ENCODE measurements at places on chromosomes 5 and 9. TPM values are rescaled to one million over a fixed set of nuclear protein-coding genes. Genes with fewer than 3 reads are reported as not detected.

GRCh38 chr5:36705055-36705454 lies 98.6 kb downstream of the SLC1A3 start:
- DNase-seq, result no peak

DENND1A gene
- total RNA-seq, result 20.6 TPM

DNA sequence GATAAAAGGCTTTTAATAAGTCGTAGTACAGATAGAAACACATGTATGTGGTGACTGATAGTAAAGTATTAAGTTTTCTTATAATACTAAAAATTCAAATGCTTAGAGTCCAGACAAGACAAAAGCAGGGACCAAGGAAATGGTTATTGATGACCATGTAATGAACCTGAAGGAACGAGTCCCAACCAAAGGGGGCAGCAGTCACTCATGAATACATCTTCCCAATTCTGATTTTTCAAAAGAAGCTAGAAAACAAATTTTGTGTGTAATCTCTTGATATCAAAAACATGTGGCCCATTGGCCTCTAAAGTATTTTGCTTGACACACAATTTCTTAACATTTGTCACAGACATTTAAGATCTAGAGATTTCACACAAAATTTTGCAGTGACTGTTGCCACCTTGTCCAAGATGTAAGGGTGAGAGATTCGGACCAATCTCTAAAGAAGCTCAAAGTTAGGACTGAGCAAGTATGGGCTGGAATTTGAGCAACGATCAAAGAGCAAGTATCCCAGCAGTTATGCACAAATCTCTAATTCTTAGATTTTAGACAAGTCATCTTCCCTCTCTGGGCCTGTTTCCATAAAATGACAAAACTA lies 66.8 kb downstream of the ARL15 start:
- DNase-seq, result no peak

GRCh38 chr9:128526720-128527119 lies 22.2 kb downstream of the GLE1 start:
- no peak for DNase-seq

DNA sequence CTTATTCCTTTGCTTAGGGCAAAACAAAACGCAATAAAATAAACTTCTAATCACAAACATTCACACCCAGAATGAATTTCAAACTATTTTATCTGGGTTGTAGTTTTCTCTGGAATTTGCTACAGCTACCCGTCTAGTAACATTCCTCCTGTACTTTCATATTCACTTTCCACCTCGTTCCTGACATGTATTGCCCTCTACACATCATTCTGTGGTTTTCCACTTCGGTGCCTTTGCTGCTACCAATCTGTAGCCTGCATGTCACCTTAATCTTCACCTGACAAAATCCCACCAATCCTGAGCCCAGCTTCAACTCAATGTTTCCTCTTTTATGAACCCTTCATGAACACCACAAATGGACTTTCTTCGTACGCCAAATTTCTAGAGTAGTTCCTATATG lies 694.1 kb upstream of the C9orf72 start:
- no peak for DNase-seq

QRFP gene
- not detected for total RNA-seq

- no peak for DNase-seq
Measured at GRCh38 chr5:59090323-59090722, 507.4 kb downstream of the RAB3C start.

GRCh38 chr9:8262625-8263622 lies 463.3 kb upstream of the DMAC1 start:
- DNase-seq, result no peak

DNA sequence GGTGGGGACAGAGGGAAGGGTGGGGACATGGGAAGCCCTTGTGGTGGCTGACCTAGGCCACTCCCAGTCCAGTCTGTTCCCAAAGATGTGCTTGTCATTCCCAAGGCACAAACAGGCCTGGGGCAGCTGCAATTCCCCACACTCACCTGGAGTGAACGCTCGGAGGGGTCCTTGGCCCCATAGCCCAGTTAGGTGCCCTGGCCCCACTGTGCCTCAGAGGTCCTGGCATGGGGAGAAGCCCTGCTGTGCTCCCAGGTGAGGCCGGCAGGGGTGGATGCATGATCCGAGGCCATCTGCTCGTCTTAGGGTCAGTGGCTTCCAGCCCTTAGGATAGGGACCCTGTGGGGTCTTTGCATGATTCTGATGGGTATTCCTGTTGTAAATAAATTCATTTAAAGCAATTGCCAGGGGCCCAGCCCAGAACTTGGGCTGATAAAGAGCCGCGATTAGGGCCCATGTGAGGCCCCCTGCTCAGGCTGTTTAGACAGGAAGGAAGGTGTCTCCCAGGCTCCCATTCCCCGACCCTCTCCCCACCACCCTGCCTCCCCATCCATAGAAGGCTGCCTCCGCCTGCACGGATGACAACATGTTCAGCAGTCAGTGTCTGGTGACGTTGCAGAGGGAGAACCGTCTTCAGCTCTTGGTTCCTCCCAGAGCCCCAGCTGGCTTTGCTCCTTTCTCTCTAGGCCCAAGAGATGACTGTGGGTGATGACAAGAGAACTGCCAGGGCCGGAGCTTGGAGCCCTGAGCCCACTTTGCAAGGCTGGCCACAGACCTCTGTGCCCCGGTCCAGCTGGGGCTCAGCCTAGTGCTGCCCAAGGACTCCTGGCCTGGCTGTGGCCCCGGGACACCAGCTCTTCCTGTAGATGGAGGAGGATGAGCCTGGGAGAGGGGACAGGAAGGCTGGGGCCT lies 28.4 kb upstream of the IRX4 start:
- no peak for DNase-seq

- no peak for DNase-seq
Measured at GRCh38 chr9:109499093-109499630, 1.1 kb upstream of the PTPN3 start.

DNA sequence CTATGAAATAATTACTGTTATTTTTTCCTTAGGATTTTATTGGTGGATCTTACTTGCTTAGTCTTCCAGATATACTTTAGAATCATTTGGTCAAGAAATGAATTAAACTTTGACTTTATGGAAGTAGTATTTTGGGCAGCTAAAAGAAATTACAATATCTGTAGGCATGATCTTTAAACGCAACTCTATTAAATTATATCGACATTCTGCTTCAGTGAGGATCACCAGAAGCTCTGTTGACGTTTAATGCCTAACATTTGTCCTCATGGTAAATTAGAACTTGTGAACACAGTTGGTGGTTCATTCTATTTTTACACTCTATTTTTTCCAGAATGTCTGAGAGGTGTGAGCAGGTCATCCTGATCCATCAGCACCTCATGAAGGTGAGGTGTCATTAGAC lies 211.6 kb downstream of the TMEM167A start:
- DNase-seq, result no peak

- DNase-seq, result no peak
Measured at GRCh38 chr9:115291841-115292240, 173.9 kb upstream of the TNC start.

- DNase-seq, result no peak
Measured at GRCh38 chr5:73471654-73472053, 23.1 kb upstream of the FOXD1 start.

C5orf34 gene
- total RNA-seq, result 1.1 TPM

DNA sequence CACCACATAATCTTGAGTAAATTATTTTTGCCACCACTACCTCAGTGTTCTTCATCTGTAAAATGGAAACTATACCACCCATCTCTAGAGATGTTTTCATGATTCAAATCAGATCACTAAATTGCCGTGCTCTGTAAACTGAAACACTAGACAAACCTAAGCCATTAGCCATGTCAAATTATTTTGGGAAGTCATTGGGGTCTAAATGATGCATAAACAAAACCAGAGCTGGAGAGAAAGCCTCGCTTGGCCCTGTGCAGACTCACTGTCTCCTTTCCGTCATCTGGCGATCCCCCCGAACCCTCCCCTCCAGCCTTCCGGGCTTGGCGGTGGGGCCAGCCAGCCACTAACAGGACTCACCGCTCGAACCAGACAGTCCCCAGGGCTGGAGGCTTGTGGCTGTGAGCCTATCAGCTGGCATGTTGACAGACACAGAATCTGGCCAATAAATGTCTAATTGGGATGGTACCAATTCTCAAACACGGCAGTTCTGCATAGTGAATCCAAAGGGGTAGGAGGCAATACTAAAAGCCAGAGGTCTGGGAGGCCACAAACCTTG lies 256.5 kb downstream of the SEC61B start:
- no peak for DNase-seq

- no peak for DNase-seq
Measured at GRCh38 chr5:8522646-8523045, 653.7 kb downstream of the MTRR start.

GABRA1 gene
- not detected for total RNA-seq

DNA sequence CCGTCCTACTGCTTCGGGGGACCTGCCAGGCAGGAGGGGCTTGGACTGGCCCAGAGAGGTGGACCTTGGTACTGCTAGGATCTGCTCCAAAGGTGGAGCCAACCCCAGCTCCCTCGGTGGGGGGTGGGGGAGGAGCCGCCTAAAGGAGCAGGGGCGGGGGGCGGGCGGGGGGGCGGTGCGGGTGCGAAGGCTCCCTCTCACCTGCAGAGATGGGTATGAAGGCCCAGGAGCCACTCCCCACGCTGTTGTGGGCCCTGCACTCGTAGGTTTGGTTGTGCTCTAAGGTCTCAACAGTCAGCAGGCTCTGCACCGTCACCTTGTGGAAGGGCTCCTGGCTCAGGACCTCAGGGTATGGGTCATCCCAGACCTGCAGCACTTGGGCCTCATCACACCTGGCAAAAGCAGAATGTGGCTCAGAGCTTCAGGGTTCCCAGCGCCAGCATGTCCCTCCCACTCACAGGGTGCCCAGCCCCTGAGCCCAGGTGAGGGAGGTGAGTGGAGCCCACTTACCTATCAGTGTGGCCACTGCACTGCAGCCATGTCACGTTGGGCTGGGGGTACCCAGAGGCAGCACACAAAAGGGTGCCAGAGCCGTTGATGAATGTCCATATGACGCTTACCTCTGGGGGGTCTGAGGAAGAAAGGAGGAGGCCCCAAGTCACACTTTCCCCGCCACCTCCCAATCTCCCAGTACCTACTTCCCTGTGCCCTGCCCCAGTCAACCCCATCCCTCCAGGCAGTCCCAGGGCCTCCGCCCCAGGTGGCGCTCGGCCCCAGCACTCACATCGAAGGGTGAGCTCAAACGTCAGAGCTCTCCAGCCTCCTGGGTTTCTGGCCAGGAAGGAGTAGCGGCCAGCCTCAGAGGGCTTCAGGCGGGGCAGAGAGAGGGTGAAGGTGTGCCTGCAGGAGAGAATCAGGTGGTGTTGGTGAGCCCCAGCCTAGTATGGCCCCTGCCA lies 16.4 kb downstream of the CSF1R start:
- no peak for DNase-seq

DNA sequence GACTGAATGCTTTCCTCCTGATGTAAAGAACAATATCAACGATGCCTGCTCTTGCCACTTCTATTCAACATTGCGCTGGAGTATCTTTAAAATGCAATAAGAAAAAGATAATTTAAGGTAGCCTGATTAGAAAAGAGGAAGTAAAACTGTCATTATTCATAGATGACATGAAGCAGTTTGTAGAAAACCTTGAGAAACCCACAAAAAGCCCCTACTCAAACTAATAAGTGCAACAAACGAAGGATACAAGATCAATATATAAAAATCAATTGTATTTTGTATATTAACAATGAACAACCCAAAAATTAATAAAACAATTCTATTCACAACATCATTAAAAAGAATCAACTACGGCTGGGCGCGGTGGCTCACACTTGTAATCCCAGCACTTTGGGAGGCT lies 76.4 kb upstream of the CKMT2 start:
- DNase-seq, result no peak

DNA sequence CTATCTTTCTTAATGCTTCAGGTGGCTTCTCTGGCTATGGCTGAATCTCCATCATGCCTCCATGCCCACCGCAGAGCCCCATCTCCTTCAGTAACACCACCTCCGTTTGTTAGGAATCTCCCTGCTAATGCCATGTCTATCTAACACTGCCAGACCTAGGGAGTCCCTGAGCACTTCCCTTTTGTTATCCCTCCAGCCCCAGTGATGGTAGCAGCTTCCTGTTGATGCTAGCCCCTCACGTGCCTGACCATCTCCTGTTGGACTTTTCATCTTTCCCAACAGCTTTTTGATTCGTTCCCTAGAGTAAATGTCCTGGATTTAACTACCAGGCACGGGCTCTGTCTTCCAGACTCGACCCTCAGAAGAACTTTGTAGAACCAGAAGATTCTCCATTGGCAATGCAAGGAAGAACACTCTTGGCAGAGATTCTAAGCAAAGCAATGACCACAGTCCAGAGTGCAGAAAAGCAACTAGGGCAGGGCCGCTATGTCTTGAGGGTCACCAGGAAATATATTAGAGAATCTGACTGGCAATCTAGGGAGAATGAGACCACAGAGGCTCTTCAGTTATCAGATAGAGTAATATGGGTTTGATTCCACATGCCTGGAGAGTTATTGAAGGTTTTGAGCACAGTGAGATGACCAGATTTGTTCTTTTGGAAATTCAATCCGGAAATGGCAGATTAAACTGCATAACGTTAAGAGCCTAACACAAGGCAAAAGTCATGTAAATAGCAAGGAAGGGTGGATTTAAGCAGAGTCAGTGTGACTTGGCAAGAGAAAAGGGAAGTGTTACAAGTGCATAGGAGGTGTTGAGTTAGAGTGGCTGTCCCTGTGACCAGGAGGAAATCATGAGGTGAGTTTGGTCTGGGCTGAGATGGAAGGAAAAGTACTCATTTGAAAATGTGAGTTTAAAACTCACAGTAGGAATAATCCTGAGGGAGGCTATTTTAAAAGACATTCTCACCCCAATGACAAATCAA lies 555.2 kb downstream of the ACTL7B start:
- no peak for DNase-seq

DNA sequence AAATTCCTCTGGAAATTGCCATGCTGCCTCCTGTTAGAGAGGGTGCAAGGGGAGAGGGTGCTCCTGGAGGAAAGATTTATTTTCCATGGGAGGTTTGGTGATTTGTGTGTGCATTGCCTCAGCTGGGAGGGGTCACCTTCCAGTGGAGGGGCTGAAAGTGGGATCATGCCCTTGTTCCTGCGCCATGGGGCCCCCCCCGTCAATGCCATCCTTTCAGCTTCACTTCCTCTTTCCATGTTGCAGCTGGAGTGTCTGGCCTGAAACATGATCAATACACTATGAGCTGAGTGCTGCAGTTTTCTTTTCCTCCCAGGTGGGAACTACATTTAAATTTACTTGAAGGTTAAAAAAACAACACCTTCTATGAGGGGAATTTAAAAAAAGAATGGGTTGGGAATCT lies 176.8 kb downstream of the MELK start:
- no peak for DNase-seq

- no peak for DNase-seq
Measured at GRCh38 chr5:124952079-124952478, 205.6 kb upstream of the ZNF608 start.

DNA sequence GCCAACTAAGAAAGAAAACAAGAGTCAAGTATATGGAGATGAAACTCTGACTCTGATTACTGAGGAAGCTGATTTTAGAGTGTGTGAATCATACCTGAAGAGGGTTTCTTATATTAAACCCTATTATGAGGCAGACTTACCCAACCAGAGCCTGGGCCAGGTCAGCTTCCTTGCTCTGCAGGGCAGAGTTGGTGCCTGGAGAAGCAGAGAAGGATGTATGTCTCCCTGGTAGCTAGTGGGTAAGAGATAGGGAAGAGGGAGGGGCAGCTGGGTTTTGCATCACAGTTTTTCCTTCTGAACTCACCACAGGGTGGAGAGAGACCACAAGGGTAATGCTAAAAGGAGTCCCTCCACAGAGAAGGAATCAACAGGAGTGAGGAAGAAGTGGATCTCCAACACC lies 104.1 kb downstream of the CMYA5 start:
- DNase-seq, result no peak

DBH gene
- total RNA-seq, result not detected

GRCh38 chr9:133075925-133076630 lies 14.3 kb downstream of the CEL start:
- DNase-seq, result peak; percentile 65

- DNase-seq, result no peak
Measured at GRCh38 chr5:17217493-17218352, at the start of gene BASP1. Gene BASP1, plus strand, starts transcription at chr5:17217631. Its CDS starts 57,586 bp downstream, at chr5:17275217.

All from kidney epithelial cell (primary cell).